ENCODE measurements at places on chromosomes 4 and X.

GRCh38 chrX:114997779-114998178 is 19.6 kb downstream of the IL13RA2 start:
- no peak for DNase-seq

DNA sequence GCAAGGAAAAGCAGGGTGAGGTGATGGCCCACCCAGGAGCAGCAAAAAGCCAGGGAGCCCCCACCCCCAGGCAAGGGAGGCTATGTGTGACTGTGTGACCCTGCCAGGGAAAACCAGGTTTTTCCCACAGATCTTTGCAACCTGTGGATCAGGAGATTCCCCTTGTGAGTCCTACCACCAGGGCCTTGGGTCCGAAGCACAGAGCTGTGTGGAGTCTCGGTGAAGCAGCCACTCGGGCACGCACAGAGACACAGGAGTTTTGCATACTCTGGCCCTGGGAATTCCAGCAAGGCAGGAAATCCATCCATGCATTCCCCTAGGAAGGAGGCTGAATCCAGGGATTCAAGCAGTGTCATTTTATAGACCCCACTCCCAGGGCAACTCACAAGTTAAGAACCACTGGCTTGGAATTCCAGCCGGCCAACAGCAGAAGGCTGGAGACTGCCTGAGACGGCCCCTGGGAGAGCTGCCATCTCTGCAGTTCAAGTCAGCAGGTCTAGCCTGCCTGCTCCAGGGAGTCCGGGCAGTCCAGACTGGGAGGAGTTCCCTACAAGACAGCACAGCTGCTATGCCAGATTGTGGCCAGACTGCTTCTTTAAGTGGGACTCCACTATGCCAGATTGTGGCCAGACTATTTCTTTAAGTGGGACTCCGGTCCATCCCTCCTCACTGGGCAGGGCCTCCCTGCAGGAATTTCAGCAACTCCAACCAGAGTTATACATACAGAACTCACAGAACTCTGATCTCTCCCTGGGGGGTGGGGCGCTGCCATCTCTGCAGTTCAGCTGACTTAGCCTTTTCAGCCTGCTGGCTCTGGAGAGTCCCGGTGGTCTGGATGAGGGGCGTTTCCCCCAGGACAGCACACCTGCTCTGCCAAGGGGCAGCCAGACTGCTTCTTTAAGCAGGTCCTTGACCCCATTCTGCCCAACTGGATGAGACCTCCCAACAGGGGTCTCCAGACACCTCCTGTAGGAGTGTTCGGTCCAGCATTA is 85.1 kb upstream of the ADAD1 start:
- DNase-seq: no peak

DNA sequence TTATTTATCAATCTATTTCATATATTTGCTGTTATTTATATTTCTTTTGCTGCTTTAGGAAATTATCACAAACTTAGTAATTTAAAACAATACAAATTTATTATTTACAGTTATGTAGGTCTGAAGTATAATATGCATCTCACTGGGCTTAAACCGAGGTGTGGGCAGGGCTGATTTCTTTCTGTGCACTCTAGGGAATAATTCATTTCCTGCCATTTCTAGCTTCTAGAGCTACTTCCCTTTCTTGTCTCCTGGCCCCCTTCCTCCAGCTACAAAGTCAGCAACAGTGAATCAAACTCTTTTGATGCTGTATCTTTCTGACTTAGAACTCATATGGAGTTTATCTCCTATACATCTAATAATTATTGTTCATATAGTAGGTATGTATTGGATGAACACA is 303.5 kb upstream of the ARSJ start:
- no peak for DNase-seq

DNA sequence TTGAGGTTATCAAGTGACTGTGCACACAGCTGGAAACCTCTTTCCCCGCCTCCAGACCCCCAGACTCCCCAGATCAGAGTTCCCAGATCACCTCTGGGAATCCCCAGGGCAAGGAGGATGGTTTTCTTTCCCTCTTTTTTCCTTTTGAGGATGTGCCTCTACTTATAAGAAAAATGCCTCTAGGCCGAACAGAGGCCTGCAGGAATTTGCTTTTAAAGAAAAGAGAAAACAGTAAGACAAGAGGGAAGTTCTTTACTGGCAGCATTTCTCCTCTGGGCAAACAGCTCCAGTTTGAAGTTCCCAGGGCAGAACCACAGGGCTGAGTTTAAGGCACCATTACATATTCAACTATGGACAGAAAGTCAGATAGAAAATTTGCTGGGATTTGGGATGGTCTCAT is 837.9 kb upstream of the LCORL start:
- DNase-seq: no peak

DNA sequence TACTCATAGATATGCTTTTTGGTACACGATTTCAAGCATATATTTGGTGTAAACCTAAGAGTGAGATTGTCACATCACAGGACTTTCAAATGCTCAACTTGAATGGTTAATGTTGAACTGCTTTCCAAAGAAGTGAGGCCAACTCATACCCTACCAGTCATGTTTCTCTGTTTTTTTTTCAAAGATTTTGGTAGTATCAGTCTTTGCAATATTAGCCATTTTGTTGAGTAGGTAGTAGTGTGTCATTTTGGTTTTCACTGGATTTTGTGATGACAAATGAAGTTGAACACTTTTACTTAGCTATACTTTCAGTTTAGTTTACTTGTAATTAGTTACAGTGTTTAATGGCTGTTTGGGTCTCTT is 12.5 kb upstream of the HS3ST1 start:
- DNase-seq: no peak

DNA sequence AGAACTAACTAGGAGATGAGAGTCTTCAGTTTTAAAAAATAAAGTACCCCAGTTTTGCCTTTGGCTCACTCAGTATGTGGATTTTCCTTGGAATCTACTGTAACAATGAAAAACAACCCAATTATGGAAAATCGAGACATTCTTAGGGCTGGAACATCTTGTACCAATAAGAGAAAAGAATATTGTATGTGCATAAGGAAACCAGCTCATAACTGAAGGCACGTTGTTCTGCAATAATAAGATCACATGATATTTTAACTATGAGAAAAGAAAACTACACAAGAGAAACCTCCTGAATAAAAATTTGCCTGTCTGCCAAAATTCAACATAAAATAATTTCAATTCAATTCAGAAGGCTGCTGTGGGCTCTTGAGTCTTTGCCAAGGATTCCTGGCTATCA is 261.8 kb upstream of the EDNRA start:
- DNase-seq: no peak

GRCh38 chrX:56366901-56367300 is 134.7 kb downstream of the KLF8 start:
- no peak for DNase-seq

DNA sequence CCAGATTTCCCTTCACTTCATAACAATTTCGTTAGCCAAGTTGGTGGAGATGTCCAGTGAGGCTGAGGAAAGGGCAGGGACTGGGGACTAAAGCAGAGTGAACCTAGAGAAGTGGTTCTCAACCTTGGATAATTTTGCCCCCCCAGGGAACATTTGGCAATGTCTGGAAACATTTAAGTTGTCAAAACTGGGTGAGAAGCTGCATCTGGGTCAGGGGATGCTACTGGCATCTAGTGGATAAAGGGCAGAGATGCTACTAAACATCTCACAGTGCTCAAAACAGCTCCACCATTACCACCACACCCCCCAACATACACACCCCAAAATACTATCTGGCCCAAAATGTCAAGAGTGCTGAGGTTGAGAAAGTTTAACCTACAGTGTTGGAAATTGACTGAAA is 32.0 kb upstream of the FGF16 start:
- DNase-seq: no peak

DNA sequence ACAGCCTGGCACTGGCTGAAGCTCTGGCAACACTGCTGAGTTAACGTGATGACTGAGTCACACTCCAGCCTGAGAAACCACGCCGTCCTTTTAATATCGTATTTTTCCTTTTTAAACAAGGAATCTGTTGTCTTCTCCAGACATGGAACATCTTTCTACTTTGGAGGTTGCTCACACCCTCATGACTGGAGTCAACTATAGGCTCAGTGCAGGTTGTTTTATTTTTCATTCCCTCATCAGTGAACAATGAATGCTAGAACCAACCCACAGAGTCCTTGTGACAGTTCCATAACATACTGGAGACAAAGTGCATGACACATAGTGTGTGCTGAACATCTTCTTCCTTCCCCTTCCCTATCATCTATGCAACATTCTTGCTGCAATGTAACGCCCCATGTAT is 76.8 kb upstream of the CPEB2 start:
- no peak for DNase-seq

- no peak for DNase-seq
Measured at GRCh38 chr4:66590488-66591215, 920.4 kb upstream of the EPHA5 start.

- DNase-seq: no peak
Measured at GRCh38 chr4:93776386-93777080, 52.0 kb upstream of the ATOH1 start.

- DNase-seq: no peak
Measured at GRCh38 chr4:3123181-3123671, 48.7 kb downstream of the HTT start.

DNA sequence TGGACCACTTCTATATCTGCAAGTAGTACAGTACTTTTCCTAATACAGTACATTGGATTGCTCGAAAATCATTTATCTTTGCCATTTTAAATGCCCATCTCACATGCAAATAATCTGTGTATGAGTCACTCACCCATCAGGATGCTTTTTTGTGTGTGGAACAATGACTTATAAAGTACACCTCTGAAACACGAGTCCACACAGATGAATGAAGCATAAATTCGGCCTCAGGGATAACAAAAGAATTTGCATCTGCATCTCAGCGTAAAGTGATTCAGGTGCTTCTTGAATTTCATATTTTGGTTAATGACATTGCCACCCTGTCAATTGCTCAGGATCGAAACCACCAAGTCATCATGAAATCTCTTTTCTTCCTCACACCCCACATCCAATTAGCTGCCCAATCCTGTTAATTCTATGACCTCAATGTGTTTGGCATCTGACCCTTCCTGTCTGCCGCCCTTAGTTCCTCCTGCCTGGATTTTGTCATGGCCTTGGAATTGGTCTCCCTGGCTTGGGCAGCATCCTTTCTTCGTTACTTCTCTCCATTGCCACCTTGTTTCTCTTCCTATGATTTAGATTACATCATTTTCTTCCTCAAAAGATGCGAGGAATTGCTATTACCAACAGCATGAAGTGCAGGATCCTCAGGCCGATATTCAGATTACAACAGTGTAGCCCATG is 161.6 kb upstream of the MID1 start:
- no peak for DNase-seq

GRCh38 chr4:128974136-128974581 is 119.2 kb downstream of the SCLT1 start:
- DNase-seq: no peak

DNA sequence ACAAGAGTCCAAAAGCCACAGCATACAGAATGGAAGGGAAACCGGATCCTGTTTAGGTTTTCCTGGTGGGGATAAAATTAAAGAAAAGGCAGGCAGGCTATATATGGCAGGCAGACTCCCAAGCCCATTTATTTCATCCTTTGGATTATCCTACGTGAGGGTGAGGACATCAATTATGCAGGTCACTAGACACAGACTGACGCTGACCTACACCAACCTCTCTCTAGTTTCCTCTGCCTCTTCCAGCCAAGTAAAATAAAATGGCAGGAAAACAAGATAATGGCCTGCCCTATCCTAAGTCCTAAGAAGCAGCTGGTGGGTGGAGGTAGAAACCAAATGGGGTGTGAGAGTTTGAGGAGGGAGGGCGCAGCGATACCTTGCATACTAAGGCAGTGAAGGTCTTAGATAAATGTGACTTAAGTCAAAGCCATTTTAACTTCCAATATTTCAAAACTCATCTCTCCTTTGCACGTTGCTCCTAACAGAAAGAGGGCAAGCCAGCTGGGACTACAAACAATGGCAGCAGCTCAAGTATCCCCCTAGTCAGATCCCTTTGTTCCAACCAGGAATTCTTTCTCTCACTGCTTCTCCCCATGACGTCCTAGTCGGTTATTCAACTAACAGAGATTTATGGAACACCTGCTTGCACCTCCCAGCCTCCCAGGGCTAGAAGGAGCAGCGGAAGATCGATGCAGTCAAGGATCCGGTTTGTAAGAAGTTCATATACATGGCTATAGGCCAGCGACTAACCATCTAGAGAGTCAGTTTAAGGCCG is 72.8 kb downstream of the IRF2 start:
- no peak for DNase-seq

- no peak for DNase-seq
Measured at GRCh38 chr4:110268790-110269189, 70.4 kb upstream of the ELOVL6 start.

- no peak for DNase-seq
Measured at GRCh38 chrX:21255032-21255618, 119.1 kb upstream of the CNKSR2 start.

GRCh38 chrX:46255046-46255445 is 290.2 kb downstream of the ZNF674 start:
- no peak for DNase-seq

DNA sequence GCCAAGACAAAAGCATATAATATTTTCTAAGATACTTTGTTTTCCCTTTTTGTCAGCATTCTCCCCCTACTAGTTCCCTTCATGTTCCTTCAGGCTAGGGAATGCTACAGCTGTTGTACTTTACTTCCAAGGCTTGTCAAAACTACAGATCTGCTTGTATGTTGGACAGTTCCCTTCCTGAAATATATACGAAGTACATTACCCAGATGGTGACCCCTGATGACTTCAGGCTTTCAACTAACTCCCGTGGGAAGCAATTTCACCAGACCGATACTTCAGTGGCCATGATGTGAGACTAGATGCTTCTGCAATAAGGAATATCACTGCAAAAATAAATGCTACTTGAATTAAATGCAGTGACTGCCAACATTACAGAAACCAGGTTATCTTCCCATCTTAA is 332.8 kb downstream of the SH2D1A start:
- DNase-seq: no peak

DNA sequence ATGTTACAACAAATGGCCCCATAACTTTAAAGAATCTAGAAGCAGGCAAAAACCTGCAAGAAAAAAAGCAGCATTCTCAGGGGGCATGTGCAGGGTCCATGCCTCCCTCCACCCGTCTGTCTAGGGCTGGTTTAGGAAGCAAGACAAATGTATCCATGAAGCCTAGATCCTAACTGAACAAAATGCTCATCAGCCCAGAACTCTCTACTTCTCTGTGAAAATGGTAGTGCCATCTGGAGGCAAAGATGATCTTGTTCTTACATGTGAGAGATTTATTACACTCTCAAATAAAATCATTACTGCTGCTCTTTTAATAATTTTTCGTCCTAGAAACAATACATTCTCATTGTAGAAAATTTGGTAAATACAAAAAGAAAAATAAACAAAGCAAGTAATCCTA is 26.7 kb downstream of the NR3C2 start:
- no peak for DNase-seq

DNA sequence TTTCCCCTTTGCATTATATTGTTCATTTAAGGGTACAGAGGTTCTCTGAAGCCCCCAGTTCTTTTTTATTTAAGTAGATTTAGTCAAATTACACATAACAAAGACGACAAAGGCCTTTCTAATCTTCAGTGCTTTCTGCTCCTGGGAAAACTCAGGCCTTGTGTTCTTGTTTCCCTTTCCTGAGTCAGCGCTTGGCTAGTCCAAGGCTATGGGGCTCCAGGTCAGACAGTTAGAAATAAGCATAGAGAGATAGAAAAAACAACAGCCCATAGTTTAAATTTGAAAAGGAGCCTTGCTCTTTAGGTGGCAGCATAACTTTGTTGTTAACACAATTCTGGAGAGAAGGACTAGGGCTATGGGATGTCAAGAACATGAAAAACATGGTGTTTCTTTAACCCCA is 97.3 kb downstream of the PPP1R2C start:
- DNase-seq: no peak

All from activated CD8-positive, alpha-beta memory T cell treated with anti-CD3 and anti-CD28 coated beads for 4 hours (primary cell).